ENCODE measurements at places on chromosomes 5 and 9.

DNA sequence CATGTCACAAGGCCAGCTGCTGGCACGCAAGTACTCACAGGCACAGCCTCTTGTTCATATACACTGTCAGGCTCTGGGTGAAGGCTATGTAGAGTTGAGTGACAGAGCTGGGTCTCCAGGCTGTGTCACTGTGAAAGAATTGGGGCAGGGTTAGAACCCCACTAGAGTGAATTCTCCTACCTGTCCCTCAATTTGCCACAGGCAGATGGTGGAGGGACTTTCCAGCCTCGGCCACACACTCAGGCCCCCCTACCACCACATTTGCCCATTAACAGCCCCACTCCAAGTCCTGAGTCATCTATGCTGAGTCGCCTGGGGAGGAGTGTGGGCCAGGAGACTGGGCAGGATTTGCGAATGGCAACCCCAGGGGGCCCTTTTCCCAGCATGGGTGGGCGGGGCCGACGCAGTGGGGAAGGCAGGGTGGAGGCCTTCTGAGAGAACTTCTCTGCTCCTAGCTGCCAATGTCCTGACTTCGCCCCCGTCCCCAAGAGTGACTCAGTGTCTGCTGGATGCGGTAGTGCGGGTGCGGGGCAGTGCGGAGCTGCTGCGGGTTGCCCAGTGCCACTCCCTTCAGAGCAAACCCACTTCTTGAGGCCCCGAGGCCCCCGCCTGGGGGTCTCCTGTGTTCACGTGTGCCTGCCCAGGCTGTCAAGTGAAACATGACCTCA is 50.3 kb upstream of the PSD2 start:
- peak; percentile 81 for DNase-seq

- DNase-seq, result no peak
Measured at GRCh38 chr5:132825033-132825833, 5.2 kb downstream of the SHROOM1 start.

DNA sequence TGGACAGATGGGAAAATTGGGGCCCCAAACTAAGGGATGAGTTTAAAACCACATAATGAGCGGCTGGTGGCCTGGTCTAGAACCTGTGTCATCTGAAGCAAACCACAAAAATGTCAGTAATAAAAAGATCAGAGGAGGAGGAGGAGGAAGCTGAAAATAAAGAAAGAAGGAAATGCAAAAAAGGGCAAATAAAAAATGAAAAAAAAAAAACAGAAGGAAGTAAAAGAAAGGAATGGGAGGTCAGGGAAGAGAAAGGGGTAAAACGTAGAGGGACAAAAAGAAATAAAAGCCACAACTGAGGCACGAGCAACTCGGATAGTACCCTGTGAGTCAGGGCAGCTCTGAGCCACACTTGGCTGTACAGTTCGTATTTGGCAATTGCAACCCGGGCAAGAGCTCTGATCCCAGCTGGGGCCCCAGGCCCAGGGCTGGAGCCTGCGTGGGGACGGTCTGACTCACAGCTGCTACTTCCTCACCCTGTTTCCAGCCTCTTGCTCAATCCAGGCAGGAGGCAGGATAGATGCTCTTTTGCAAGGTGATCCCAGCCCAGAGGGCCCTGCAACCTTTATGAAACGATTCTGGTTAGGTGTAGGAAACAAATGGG is 137.9 kb upstream of the TRIM32 start:
- DNase-seq, result peak; percentile 87

DNA sequence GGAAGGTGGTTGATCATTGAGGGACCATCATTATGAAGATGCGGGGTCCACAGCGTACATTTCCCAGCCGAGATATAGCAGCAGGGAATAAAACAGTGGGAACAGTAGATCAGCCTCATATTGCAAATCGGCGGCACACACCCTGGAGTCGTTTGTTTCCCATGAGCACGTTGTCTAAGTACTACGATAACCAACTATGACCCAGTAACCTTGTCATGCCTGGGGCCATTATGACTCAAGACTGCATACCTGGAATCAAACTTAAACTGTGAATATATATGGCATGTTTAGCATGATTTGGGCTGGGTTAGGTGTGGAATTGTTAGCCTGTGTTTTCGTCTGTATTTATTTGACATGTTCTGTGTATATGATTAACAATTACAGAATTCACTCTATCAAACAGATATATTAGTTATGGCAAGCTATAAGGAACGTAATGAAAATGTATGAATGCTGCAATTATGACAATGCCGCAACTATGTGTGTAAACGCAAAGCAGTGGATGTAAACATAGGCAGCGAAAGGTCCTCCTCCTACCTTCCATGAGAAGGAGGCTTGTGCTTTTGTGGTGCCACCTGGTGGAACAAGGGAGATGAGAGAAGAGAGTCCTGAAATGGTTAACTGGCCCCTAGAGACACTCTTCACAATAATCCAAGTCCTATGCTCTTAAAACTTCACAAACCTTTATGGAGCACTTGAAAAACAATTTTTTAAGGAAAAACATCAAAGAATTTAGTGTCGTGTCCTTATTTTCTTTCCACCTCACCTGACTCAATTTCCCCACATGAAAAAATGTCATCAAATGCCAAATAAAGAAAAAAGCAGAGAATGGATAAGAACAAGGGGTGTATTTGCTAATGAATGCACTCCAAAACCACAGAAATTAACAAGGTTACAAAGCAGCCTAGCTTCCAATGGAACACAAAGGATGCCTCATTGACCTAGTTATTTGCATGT is 47.1 kb downstream of the SEMA5A start:
- no peak for DNase-seq

DNA sequence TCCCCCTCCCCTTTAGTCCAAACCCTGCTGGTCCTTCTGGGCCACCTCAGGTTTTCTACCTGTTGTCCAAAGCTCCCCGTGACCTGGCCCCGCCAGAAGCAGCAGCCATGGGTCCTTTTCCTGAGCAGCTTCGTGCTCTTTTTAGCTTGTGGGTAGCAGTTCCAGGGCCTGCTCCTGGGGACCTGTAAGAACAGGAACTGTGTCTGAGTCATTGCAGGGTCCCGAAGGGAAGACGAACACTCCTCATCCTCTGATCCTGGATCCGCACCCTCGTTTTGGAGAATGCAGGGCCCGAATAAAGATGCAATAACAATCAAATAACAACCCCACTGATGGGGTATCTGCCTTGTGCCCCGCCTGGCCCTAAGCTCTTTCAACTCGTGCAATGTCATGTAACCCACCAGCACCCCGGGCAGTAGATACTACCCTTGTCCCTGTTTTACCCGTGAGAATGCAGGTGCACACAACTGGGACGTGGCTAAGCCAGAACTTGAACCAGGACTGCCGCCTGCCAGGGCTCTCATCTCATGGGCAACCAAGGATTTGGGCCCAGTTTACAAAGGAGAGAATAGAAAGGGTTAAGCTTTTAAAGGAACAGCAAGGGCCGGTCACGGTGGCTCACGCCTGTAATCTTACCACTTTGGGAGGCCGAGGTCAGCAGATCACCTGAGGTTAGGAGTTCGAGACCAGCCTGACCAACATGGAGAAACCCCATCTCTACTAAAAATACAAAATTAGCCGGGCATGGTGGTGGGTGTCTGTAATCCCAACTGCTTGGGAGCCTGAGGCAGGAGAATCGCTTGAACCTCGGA is 33.2 kb downstream of the NEK6 start:
- DNase-seq, result no peak

DNA sequence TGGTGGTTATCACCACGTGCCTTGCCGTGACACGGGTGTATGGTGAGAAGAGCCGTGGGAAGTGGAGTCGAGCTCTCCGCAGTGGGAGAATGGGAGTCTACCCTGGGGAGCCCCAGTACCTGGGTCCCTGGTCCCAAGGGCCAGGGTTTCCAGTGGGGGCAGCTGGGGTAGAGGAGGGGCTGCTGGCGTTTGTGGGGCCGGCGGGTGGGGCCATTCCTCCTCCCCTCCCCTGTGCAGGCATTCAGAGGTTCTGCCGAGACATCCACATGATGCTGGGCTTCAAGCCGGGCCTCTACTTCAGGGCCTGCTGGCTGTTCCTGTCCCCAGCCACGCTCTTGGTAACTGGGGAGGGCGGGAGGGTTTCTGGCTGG is 14.7 kb downstream of the SLC6A7 start:
- DNase-seq, result no peak

DNA sequence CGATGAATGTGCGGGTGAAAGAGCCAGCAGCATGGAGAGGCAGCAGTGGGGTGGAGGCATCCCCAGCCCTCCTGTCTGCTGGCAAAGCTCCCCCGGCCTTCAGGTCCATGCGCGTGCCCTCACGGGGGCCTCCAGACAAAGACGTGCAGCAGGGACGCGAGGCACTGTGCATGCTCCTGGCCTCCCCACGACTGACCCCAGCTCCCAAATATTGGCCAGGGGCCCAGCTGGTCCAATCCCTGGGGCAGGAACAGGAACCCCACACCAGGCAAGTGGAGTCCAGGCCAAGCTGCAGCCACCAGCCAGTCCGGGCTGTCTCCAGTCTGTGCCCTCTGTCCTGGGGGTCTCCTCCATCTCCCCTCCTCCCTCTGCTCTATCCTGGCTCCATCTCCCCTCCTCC is 33.5 kb upstream of the LRRC14B start:
- DNase-seq, result no peak

- no peak for DNase-seq
Measured at GRCh38 chr5:78806544-78806943, 158.0 kb upstream of the LHFPL2 start.
